ENCODE measurements at places on chromosomes 5 and 9.

DNA sequence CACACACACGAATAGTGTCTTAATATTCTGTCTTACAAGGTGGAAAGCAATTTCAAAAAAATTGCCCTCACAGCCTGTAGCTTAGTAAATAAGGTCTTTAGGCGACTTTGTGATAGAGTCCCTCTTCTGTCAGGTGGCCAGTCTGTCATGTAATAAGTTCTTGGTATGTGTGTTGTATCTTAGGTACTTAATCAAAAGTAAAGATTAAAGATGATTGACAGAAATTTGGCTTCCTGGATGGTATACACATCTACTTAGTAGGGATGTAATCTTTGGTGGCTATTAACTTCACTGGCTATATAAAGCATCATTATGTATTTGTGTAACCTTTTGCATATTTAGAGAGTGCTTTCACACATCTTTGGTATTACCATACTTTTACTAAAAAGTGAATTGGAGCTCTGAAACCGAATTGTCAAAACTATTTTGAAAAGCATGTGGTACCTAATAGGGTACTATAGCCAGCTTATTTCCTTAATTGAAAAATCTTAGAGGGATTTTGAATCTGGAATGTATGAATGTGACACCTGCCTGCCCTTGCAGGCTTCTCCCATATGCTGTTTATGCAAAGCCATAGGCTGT, 3.4 kb downstream of the G3BP1 start:
- DNase-seq, result no peak

DNA sequence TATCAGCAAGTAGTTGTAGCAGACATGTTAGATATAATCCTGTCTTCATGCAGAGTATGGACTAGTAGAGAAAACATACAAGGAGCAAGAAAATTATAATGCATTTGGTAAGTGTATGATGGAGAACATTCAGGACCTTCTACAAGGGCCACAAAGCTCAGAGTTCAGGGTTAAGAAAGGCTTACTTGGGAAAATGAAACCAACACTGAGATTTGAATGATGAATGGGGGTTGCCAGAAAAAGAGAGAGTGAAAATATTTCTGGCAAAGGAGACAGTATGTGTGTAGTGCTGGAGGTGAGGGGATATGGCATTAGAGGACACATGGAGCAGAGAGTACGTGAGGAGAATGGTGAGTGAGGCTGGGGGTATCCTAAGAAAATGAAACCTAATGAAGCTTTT, 169.8 kb upstream of the STK32A start:
- no peak for DNase-seq

DNA sequence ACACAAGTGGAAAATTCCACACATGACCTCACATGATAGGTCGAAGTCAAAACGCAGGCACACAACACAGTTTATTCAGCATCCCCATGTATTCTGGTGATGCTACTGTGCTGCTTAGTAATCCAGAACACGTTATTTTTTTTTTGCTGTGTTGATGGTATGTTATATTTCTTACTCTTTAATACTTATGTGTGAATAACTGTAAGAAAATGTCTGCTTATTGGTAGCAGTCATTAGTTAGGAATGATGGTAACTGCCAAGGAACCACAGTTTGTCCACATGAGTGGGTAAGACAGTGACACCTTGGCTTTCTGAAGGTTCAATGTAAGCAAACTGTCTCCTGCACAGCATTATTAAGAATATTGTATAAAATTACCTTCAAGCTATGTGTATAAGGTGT, 107.7 kb upstream of the DAPK1 start:
- DNase-seq, result no peak

- DNase-seq, result no peak
Observed at GRCh38 chr5:126137891-126138280, 285.3 kb upstream of the GRAMD2B start.

GRCh38 chr5:163505368-163506094, at the start of gene MAT2B:
TSS of gene MAT2B (plus strand) at chr5:163505619. CDS start at chr5:163505687, 68 bp downstream.
- peak; percentile 87 for DNase-seq

- no peak for DNase-seq
Observed at GRCh38 chr5:136149891-136150290, 17.2 kb downstream of the SMAD5 start.

- no peak for DNase-seq
Observed at GRCh38 chr5:112772124-112772523, 34.4 kb downstream of the APC start.

- DNase-seq, result no peak
Observed at GRCh38 chr5:10333154-10334006, 20.1 kb upstream of the MARCHF6 start.

GRCh38 chr5:158701406-158702177, 398.1 kb downstream of the EBF1 start:
- no peak for DNase-seq

DNA sequence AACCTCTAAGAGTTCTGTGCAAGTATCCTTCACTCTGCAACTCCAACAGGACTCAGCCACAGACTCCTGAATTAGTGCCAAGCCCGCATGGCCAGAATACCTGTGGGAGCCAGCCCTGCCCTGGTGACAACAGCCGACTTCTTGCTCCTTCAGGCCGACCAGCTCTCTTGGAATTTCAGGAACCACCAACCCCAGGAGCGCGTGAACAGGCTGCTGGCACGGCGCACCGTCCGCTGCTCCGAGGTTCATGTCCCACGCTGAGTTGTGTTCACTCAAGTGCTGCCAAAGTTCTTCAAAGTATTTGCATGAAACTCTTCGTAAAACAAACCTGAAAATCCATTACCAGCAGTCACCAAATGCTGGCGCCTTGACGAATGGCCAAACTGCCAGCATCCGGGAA, 232.8 kb downstream of the NR2F1-AS1 start:
- no peak for DNase-seq

DNA sequence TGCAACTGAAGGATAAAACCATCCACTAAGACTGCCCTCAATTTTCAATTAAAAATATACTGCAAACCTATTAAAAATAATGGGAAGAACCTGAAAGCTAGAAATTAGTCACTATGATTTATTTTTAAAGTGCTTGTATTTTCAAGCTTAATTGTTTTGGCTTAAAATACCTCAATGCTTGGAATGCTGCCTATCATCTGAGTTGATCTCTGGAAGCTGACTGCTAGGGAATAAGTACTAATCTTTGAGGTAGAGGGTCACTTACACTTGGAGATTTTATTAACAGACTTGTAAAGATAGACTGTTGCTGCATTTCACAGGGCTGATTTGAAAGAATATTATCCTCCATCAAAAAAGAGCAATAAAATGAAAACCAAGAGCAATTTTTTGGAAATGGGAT, 6.2 kb downstream of the PCSK1 start:
- no peak for DNase-seq

DNA sequence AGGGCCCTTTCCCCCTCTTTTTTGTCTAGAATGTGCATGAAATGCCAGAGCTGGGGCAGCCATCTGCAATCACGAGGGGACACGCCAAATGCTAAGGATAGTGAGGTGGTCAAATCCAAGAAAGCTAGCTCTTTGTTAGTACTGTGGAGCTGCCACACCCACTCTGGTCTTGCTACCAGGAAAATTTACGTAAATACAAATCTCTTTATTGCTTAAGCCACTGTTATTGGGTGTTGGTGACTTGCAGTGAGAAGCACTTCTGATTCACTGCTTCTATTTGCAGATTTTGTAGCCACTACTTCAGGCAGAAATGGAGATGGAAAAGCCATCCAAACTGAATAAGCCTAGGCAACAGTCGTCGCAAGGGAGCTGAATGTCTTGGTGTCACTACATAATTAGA, 25.6 kb upstream of the SUSD1 start:
- DNase-seq, result no peak

DNA sequence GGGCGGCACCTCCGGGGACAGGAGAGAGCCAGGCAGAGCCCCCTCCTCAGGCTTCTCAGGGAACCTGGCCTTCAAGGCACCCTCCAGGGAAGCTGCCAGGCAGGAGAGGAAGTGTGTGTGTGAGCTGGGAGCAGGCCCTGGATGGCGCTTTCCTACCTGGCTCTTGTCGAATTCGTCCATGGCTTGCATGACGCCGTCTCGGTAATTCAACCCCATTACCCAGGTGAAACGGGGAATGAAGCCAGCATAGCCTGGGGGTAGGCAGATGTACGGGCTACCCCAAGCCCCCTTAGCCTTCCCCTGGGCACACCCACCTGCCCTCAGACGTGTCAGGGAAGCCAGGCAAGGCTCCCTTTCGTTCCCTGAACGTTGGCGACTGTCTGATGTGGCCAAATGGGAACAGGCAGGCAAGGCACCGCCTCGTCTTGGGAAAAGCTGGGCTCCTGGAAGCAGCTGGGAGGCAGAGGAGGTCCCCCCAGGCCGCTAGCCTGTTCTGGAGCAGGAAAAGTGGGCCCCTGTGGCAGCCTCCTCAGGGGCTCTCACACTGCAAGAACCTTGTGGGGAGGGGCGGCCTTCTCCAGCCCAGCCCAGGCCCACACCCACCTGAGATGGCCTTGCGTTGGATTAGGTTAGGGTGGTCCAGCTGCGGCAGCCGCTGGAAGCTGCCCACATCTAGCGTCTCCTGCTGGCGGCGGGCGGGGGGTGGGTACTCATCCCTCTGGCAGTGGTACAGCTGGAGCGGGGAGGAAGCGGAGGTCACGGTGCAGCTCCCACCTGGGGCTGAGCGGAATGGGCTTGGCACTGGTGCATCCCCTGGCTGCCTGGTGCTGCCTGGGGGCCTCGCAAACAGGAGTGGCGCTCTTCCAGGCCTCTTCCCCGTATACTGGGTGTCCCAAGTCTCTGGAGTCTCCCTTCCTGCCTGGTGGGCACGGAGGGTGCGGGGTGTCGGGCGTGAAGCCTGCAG, 3.7 kb downstream of the TUBB4B start:
- no peak for DNase-seq

GRCh38 chr5:173604141-173604540, 12.3 kb downstream of the BOD1 start:
- no peak for DNase-seq

DNA sequence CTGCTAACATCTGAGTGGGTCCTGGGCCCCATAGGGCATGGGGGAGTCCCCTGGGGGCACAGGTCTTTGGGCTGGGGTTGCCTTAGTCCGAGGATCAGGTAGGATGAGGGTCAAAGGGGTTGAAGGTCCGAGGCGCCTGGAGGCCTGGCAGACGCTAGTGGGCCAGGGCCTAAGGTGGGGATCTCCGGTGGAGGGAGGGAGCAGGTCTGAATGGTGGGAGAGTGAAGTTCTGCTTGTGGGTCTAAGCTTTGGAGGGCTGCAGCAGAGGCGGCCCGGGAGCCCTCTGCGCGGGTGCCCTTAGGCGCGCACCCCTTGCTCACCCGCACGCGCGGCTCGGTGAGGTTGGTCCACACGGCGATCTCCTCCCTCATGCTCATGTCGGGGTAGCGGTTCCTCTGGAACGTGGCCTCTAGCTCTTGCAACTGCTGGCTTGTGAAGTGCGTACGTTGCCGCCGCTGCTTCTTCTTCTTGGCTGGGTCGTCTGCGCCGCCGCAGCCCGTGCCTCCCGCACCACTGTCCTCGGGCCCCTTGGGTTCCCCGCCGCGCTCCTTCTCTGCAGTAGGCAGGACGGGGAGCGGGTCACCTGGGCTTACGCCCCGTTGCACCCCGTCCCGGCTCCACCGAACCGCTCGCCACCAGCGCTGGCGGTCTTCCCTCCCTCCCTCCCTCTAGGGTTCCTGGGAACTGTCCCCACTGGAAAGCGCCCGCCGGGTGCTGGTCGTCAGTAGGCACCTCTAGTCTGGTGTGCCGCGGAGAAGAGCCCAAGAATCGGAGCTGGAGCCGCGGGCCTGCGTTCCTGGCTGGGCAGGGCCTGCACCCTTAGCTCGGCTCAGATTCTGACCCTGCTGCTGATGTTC, 2.8 kb downstream of the PITX1 start:
- no peak for DNase-seq

GRCh38 chr5:34047774-34048572, 5.0 kb upstream of the C1QTNF3 start:
- DNase-seq, result no peak

GRCh38 chr5:86971034-86971571, 296.6 kb upstream of the RASA1 start:
- peak; percentile 3 for DNase-seq

- no peak for DNase-seq
Observed at GRCh38 chr5:134594797-134595457, 37.7 kb downstream of the SAR1B start.

DNA sequence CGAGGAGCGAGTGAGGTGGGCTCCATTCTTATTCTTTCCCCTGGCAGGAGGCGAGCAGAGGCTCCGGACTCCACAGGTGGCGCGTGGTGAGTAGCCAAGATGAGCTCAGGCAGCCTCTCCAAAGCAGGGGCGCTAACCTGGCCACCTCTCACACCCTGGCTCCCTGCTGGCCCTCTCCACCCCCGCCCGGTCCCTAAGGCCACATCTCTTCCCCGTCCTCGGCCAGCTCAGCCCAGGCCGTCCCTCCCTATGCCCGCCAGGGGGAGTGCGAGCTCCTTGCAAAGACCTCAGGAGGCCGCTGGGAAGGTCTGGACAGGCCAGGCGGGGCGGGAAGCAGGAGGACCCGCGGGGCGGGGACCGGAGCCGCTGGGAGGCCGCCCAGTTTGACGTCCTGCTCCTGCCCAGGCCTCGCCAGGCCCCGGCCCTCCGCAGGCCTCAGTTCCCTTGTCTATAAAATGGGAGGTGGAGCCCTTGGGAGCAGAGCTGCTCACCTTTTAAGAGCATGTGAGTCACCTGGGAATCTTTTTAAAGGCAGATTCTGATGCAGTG, 46.3 kb upstream of the GGTA1 start:
- peak; percentile 89 for DNase-seq

GRCh38 chr5:111528056-111528455, 15.7 kb upstream of the STARD4 start:
- no peak for DNase-seq
